ENCODE measurements at places on chromosomes 5 and 9. TPM values are rescaled to one million over a fixed set of nuclear protein-coding genes. Genes with fewer than 3 reads are reported as not detected.

ZNF300 gene
- 94.8 TPM for total RNA-seq

ZFAND5 gene
- total RNA-seq = 287 TPM

SLCO6A1 gene
- 0.31 TPM for total RNA-seq

GRM6 gene
- 0.63 TPM for total RNA-seq

FAM221B gene
- not detected for total RNA-seq

SLC1A3 gene
- total RNA-seq = 231 TPM

GMCL2 gene
- total RNA-seq = not detected

TIFAB gene
- not detected for total RNA-seq

TNFSF8 gene
- total RNA-seq = 0.31 TPM

SH3RF2 gene
- 0.94 TPM for total RNA-seq

EGFLAM gene
- total RNA-seq = 1.3 TPM

ADRB2 gene
- 0.94 TPM for total RNA-seq

CTNND2 gene
- total RNA-seq = 136 TPM

ERAP2 gene
- total RNA-seq = 6.6 TPM

ELL2 gene
- total RNA-seq = 42.9 TPM

THBS4 gene
- total RNA-seq = 3.4 TPM

GPR151 gene
- under 0.01 TPM for total RNA-seq

RBM27 gene
- total RNA-seq = 39.8 TPM
